ENCODE measurements at places on chromosomes 6 and 20. TPM values are rescaled to one million over a fixed set of nuclear protein-coding genes. Genes with fewer than 3 reads are reported as not detected.

Gene OLIG3
- total RNA-seq = not detected

Gene ASIP
- total RNA-seq = not detected

Gene TXLNB
- 0.47 TPM for total RNA-seq

Gene UNC93A
- not detected for total RNA-seq

Gene KHDC1
- 3.2 TPM for total RNA-seq

Gene VARS1
- total RNA-seq = 63.4 TPM

Gene PEX3
- total RNA-seq = 12.8 TPM

Gene TTLL9
- total RNA-seq = not detected

Gene C20orf144
- not detected for total RNA-seq

Gene RING1
- 34.2 TPM for total RNA-seq

Gene CLDN20
- total RNA-seq = not detected

Gene PXT1
- total RNA-seq = 0.37 TPM

Gene CRISP3
- total RNA-seq = not detected

Gene HLA-DQA1
- 20.3 TPM for total RNA-seq

Gene MYB
- total RNA-seq = 17.4 TPM

Gene LTB
- total RNA-seq = 493 TPM

Gene RHAG
- total RNA-seq = not detected

Gene CALHM6
- total RNA-seq = 2.1 TPM

Gene CAGE1
- 0.57 TPM for total RNA-seq

Gene ADGRF5
- total RNA-seq = not detected

Gene CGA
- total RNA-seq = 0.62 TPM

Gene SUPT3H
- total RNA-seq = 5.7 TPM

Gene SNAI1
- 1.4 TPM for total RNA-seq

Gene BPIFA1
- not detected for total RNA-seq

Gene ADGB
- not detected for total RNA-seq

Gene FKBP1C
- total RNA-seq = 1.2 TPM

Gene COL19A1
- 0.17 TPM for total RNA-seq

Gene TNFRSF6B
- not detected for total RNA-seq

Gene CRYBG1
- total RNA-seq = 83.8 TPM

Gene ETV7
- 6.3 TPM for total RNA-seq

Gene DAAM2
- not detected for total RNA-seq

Gene CCM2L
- not detected for total RNA-seq

Gene HDAC2
- total RNA-seq = 46.5 TPM

Gene INSM1
- 0.12 TPM for total RNA-seq

Gene RIPOR2
- total RNA-seq = 364 TPM

Gene MYCT1
- total RNA-seq = 1.5 TPM

Gene DDAH2
- total RNA-seq = 13.6 TPM

Gene LPIN3
- total RNA-seq = 0.35 TPM

Gene EBF4
- total RNA-seq = 1.8 TPM

Gene EPB41L1
- 0.54 TPM for total RNA-seq

Gene GSTA2
- total RNA-seq = not detected

Gene MYH7B
- total RNA-seq = 0.20 TPM

Gene GRM1
- not detected for total RNA-seq

Gene LHFPL5
- not detected for total RNA-seq

Gene MYLK2
- not detected for total RNA-seq

Gene CENPW
- total RNA-seq = 4.5 TPM

Gene VSX1
- total RNA-seq = not detected

Gene OTOR
- total RNA-seq = not detected

Gene GPX5
- total RNA-seq = not detected

Gene DPPA5
- total RNA-seq = not detected

Gene TINAG
- not detected for total RNA-seq

Gene ITCH
- total RNA-seq = 58.1 TPM

Gene UCKL1
- 43.0 TPM for total RNA-seq
